ENCODE measurements at places on chromosomes 1 and 21.

- DNase-seq: no peak
These were observed 326.7 kb downstream of the SIPA1L2 start for GRCh38 chr1:232303222-232303620.

DNA sequence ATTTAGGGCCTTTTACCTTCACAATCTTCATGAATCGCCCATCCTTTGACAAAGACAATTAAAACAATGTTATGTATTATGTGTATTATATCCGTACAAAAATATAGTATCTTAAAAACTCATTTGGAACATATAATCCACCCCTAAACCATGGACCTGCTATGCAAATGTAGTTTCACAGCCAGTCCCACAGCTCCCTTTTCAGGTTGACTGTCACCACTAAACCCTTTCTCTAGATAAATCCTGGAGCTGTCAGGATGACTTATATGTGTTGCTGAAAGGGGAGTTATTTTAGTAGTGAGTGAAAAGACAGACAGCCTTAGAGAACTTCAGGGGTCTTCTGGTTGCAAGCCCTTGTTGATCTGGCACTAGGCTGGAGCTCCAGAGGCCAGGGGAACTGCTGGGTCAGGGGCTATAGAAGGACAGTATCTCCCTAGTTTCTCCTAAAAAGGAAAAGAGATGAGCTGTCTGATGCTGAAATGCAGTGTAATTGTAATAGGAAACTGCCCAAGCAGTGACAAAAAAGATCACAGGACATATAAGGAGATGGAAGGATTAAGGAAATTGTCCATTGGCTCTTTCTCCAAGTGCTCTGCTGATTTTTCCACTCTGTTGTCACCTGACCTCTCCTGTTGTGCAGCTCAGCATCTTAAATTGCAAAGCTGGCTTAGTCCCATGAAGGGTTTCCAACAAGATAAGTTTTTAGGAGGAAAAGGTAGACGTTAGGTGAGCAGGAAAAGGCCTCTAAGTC, 127.7 kb downstream of the S1PR1 start:
- no peak for DNase-seq

GRCh38 chr1:39230261-39231190, 26.0 kb downstream of the MACF1 start:
- DNase-seq: no peak

- DNase-seq: no peak
These were observed 48.2 kb downstream of the SPSB1 start for GRCh38 chr1:9340864-9341263.

DNA sequence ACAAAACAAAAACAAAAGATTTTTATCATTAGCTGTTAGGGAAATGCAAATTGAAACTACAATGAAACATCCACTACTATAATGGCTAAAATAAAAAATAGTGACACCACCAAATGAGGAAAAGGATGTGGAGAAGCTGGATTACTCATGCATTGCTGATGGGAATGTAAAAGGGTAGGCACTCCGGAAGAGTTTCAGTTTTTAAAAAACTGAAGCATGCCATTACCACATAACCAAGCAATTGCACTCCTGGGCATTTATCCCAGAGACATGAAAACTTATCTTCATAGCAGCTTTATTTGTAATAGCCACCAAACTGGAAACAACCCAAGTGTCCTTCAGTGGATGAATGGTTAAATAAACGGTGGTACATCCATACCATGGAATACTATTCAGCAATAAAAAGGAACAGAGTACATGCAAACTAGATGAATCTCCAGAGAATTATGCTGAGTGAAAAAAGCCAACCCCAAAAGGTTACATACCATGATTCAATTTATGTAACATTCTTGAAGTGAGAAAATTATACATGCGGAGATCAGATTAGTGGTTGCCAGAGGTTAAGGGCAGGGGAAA, 14.5 kb upstream of the CFAP298 start:
- no peak for DNase-seq

GRCh38 chr1:20485527-20486456, at the start of gene CAMK2N1:
TSS of gene CAMK2N1 (minus strand) at chr1:20486210. CDS start at chr1:20485379, 831 bp downstream.
- peak; percentile 63 for DNase-seq

GRCh38 chr1:68278221-68278620, 45.9 kb upstream of the WLS start:
- no peak for DNase-seq

- DNase-seq: no peak
These were observed 256.2 kb downstream of the DISC1 start for GRCh38 chr1:231882790-231883189.

DNA sequence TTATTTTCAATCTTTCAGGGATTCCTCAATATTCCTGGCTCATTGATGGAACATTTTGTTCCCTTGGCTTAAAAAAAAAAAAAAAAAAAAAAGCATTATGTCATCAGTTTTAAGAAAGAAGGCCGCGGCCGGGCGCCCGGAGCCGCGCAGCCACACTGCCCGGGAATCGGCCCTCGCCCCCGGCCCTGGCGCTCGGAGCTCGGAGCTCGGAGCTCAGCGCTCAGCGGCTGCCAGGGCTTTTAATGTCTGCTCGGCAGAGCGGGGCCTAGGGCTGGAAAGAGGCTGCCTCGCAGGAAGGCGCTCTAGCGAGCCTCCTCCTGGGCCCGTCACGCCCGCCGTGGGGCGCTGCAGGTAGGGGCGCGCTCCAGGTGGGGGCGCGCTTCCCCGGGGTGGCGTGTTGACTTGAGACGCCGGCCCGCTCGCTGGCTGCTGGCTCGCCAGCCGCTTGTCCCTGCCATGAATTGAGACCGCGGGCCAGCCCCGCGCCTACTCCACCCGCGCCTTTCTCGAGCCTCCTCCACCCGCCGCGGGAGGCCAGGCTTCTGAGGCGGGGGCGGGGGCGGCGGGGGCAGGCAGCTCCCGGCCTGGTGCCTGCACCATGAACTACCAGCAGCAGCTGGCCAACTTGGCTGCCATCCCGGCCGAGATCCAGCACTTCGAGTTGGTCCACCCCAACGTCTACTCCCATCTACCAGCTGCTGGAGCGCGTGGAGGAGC, 5.4 kb upstream of the TDRD5 start:
- DNase-seq: no peak

- DNase-seq: peak; percentile 78
These were observed at the start of gene CHRNB2 for GRCh38 chr1:154567386-154568156. TSS of gene CHRNB2 (plus strand) at chr1:154567778. CDS start at chr1:154568045, 267 bp downstream.

- DNase-seq: no peak
These were observed 19.2 kb upstream of the VASH2 start for GRCh38 chr1:212930986-212931678.

GRCh38 chr1:196381544-196381943, 226.7 kb downstream of the KCNT2 start:
- no peak for DNase-seq

GRCh38 chr1:244139655-244140054, 88.6 kb downstream of the ZBTB18 start:
- DNase-seq: no peak

DNA sequence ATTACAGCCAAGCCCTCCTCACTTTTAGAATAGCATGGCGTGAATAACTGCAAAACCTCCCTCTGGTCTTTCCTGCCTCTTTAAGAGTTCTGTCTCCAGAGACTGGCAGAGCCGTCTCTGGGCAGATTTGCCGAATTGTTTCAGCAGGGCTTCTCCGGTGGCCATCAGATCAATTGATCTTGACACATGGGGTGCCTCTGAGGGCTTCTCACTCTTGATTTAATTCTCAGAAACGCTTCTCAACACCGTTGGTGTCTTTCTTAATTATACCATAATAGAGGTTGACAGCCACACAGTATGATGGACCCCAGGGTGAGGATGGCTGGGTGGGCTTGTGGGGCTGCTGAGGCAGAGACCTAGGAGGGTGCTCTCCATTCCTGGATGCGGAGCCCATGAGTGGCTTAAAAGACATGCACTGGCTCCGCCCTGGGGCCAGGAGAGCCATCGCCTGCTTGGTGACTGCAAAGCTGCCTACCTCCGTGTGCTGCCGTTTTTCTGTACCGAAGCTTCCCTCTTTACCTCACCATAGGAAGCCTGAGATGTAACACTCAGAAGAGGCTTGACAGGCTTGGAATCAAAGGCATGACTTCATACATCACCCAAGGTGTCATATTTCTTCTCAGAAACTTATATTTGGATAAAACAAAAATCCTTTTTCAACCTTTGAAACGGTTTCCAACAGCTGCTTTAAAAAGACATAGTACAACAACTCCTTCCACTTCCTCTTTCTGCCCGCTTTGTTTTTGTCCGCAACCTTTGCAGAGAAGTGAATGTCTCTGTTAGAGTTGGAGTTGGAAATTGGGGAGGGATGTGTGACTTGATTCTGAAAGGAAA, 82.9 kb downstream of the GALNT2 start:
- DNase-seq: no peak

DNA sequence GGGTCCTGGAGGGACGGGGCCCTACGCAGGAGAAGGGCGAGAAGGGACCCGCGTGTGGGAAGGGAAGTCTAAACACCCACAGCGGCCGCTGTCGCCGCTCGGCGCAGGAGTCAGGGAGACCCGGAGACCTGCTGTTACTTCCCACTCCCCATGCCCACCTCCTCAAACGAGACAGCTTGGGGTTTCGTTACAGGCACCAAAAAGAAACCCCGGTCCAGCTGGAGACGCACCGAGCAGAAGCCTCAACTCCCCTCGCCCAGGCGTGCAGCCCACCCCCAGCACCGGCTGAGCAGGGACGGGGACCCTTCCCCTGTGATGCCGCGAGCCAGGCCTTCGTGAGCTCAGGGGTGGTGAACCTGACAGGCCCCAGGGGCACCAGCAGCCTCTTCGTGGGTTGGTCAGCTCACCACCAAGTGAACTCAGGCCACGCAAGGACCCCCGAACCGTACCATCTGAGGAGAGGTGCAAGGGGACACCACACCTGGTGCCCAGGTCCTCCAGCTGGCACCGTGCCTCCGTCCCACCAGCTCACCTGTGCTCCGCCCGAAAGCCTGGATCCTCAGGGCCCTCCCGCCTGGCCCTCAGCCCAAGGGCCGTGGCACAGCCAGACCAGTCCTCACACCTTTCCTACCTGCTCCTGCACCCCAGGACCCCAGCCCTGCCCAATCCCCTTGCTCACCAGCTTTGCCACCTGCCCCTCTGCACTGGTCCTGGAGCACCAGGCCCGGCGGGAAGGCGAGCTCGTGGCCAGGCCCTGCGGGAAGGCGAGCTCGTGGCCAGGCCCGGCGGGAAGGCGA, 5.0 kb downstream of the SDF4 start:
- no peak for DNase-seq

GRCh38 chr1:63516629-63517028, 6.4 kb downstream of the ITGB3BP start:
- DNase-seq: no peak

DNA sequence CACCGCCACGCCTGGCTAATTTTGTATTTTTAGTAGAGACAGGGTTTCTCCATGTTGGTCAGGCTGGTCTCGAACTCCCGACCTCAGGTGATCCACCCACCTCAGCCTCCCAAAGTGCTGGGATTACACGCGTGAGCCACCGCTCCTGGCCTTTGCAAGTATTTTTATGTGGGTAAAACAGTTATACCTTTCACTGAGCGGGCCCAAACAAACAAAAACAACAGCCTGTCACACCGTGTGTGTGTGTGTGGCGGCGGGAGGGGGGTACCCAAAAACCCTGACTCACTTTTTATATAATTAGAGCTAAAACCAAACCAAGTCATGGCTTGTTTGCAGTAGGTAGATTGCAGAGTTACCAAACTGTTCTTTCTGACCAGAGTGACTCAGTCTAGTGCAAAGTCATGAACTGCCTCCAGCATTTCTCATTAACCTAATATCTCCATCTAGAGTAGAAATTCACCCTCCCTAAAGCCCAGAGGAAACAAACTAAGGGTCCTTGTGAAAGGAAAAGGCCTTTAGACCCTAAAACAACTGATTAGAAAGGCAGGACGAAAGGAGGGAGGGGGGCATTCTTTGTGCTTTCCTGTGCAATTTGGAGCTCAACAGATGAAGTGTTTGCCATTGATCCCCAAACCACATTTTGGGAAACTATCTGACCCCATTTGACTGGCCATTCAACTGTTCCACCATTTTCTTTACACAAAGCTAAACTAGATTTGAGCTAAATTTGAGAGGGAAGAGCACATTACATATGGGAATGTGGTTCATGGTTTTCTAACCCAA, 181.0 kb downstream of the DHRS3 start:
- DNase-seq: no peak

DNA sequence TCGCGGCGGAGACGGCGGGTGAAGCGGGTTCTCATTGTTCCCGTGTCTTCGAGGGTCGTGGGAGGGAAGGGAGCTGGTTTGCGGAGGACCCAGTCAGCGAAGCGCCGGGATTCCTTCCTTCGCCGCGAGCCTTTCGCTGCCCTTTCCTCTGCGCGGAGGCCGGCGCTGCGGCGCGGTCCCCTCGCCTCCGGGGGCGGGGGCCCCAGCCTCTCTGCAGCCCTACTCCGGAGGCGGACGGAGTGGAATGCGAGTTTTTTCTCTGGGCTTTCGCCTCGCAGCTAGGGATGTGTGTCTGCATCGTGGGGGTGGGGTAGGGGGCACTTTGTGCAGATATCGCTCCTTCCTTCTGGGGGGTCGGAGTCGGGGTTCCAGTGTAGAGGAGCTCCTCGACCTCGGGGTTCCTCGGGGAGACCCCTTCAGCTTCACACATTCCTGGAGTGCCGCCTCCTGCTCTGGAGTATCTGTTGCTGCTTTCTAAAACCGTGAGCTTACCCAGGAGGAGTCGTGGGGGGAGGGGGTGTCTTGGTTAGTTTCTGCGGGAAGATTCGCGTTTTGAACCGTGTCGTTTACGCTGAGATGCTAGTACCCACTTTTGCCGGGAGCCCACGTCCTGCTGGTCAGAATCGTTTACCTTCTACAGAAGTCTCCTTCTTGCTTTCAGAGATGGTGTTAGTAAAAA, 595 bp downstream of the RNF2 start:
- DNase-seq: no peak

Data from activated T-cell treated with anti-CD3 and anti-CD28 coated beads, Interleukin-2, amount 50 U/mL, for 1 hour (primary cell).